Activated naive CD8-positive, alpha-beta T cell treated with anti-CD3 and anti-CD28 coated beads, Interleukin-2, amount 50 U/mL, for 16 hours (primary cell): ENCODE measurements at places on chromosomes 12 and 14.

DNA sequence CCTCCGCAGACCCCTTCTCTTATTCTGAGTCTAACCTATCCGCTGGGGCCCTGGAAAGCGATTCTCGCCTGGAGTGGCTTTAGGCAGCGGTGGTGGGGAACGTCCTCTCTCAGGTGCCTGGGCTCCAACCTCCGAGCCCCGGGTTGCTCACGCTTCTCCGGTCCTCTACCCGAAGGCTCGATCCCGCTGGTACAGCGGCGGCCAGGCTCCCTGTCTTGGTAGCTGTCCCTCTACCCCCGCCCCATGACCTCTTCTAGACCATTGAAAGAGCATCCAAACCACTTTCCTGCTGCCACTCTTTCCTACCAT, 505 bp upstream of the HEBP1 start:
- no peak for DNase-seq

DNA sequence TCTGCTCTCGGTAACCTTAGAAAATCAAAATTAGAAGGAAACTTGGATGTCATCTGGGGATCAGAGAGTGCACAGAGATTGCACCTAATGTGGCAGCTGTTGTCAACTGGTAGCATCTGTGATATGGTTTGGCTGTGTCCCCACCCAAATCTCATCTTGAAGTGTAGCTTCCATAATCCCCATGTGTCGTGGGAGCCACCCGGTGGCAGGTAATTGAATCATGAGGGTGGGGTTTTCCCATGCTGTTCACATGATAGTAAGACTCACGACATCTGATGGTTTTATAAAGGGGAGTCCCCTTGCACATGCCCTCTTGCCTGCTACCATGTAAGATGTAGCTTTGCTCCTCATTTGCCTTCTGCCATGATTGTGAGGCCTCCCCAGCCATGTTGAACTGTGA, 127.7 kb upstream of the SRRM4 start:
- no peak for DNase-seq

- no peak for DNase-seq
Measured at GRCh38 chr14:66746316-66747006, 238.5 kb downstream of the GPHN start.

DNA sequence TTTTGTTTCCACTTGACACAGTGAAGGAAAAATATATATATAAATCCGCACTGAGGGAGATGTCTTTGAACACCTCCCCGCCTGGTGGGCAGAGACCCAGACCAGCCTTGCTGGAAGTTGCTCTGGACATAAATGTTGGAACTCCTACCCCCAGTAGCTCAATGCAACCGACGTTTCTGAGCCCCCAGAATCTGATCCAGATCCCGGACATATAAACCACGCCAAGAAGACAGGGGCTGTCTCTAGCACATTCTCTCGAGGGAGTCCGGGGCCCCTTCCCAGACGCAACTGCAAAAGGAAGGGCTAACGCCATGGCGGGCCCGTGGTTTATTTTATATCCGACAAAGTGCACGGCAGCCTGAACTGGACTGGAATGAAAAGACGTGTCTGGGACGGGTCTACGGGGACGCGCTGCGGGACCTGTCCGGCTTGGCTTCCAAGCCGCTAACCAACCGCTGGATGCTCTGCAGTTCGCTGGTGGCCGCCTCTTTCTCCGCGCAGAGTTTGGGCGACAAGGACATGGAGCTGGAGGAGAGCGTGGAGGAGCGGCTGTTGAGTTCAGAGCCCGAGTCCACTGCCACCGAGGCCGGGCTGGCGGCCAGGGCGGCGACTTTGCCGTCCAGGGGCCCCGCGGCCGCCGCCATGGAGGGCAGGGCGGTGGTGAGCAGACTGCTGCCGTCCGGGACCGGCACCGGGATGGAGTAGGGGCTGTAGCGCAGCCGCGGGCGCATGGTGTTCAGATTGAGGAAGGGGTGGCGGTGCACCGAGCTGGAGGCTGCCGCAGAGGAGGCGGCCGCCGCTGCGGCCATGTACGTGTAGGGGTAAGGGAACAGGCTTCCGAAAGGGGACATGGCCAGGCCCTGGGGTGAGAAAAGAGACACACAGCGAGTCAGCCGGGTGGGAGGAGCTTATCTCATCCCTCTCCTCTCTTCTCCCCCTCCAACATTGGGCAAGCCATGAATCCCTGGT, 12.2 kb downstream of the TBX3 start:
- no peak for DNase-seq
